Stimulated activated CD4-positive, alpha-beta T cell treated with anti-CD3 and anti-CD28 coated beads, Interleukin-15, amount 100 ng/mL, for 1 hour (primary cell): ENCODE measurements at places on chromosomes 7 and 10.

DNA sequence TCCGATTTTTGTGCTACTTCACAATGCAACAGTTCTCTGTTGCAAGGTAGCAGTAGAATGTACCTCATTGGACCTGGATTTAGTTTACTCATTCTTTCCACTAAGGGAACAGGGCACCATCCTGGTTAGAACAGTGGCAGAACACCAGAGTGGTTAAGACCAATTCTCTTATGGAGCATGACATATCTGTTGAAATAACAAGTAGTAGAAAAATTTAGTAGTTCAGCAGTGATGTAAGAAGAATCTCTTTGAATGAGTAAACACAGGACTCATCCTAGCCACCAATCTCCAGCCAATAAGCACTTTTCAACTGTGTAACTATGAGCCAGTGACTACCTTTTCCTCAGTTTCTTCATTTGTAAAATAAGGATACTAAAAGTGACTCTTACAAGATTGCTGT, 2.4 kb downstream of the ANKRD22 start:
- no peak for DNase-seq

DNA sequence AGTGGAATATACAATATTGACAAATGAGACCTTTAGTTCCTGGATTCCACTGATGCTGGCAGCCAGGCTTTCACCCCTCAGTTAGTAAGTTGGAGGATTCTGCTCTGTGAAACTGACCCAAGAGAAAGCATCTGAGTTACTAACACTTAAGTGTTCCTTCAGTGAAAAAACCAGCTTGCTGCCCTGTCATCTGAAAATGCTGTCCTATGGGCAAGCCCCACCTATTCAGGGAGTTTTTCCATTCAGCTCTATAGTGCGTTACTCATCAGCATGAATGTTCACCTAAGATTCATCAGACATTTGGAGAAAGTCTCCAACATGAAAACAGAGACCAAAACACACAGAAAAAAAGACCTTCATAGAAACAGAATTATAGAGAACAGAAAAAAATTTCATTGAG, 37.9 kb downstream of the PRPF18 start:
- no peak for DNase-seq

DNA sequence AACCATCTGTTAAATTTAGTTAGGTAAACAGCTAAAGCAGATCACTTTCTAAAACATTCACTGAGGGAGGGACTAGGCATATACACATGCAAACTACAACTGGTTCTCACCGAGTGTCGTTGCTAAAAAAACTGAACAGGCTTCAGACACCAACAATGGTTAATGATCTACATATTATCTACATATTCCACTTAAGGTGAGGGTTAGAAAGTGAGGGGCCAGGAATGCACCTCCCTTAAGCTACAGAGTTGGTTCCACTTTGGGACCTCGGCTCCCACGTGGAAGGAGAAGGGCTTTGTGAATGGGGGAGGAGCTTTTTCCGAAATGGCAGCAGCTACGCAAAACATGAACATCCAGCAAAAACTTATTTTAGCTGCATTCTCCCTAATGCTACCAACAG, 5.8 kb downstream of the CTBP2 start:
- DNase-seq, result no peak

GRCh38 chr7:150897502-150898474, 45.5 kb downstream of the AOC1 start:
- DNase-seq, result no peak

GRCh38 chr10:6535156-6535764, 44.8 kb downstream of the PRKCQ start:
- DNase-seq, result no peak

DNA sequence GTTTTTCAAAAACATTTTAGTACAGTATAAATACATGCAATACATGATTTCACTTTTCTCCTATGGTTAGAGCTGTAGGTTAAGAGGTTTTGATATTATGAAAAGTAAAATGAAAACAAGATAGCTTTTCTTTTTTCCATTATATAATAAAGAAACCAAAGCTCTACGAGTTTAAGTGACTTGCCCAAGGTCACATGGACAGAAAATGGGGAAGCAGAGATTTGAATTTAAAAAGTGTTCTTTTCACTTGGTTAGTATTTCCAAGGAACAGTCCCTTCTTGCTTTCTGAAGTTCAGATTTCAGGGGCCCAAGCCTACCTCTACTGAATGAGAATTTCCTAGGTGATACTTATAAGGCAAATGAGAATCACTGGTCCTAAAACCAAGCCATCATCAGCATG, 13.2 kb upstream of the MAP3K8 start:
- DNase-seq, result no peak
